ENCODE measurements at places on chromosomes 2 and 18. TPM values are rescaled to one million over a fixed set of nuclear protein-coding genes. Genes with fewer than 3 reads are reported as not detected.

Gene ARHGEF33
- total RNA-seq: 0.14 TPM

DNA sequence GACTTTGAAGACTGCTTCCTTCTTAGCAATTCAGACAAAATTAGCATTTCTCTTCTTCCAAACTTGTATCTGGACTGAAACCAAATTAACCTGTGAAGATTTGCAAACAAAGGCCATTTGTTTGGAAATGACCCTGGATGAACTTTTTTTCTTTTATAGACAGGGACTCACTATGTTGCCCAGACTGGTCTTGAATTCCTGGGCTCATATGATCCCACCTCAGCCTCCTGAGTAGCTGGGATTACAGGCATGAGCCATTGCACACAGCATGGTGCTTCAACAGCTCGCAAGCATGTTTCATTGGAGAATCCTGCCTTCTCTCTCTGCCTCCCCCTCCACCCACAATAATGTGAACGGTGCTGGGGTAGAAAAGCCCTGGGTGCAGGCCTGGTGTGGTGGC, 170.2 kb downstream of the ARL4C start:
- DNase-seq: no peak

DNA sequence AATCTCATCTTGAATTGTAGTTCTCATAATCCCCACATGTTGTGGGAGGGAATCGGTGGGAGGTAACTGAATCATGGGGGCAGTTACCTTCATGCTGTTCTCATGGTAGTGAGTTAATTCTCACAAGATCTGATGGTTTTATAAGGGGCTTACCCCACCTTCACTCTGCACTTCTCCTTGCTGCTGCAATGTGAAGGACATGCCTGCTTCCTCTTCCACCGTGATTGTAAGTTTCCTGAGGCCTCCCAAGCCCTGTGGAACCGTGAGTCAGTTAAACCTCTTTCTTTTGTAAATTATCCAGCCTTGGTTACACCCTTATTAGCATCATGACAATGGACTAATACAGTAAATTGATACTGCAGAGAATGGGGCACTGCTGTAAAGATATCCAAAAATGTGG, 57.9 kb downstream of the SCN7A start:
- no peak for DNase-seq

- no peak for DNase-seq
These were observed 8.7 kb downstream of the MAL start for GRCh38 chr2:95034221-95034620.

GRCh38 chr2:173966274-173967098, 1.3 kb upstream of the SP3 start:
- no peak for DNase-seq

GRCh38 chr2:15180379-15180778, 380.8 kb downstream of the NBAS start:
- DNase-seq: no peak

Gene PROKR1
- not detected for total RNA-seq

All from left ventricle myocardium inferior (tissue), 1 donor.